ENCODE measurements at places on chromosomes 4 and X.

DNA sequence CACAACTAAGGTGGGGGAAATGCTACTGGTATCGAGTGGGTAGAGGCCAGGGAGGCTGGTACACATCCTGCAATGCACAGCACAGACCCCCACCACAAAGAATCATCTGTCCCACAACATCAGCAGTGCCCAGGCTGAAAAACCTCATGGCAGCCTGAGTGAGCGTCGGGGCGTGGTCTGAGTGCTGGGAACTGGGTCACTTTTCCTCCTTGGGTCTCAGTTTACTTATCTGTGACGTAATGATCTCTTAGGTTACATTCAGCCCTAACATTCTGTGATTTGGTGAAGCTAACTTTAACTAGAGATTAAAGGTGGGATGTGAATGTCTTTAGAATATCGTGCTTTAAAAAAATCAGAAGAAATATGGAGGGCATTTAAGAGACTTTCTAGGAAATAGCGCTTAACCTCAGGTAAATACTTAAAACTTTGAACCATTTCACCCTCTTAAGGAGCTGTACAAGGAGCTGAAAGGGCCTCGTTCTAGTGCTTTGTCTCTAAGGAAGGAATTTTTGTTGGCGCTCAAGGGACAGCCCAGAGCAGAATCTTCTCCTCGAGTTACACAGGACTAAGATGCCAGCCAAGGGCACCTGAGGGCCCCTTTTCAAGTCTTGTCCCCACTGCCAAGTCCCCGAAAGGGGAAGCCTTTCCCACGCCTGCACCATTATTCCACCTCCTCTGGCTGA is 18.1 kb upstream of the TRIM2 start:
- no peak for DNase-seq

GRCh38 chr4:121272526-121272925 is 108.3 kb downstream of the QRFPR start:
- no peak for DNase-seq

DNA sequence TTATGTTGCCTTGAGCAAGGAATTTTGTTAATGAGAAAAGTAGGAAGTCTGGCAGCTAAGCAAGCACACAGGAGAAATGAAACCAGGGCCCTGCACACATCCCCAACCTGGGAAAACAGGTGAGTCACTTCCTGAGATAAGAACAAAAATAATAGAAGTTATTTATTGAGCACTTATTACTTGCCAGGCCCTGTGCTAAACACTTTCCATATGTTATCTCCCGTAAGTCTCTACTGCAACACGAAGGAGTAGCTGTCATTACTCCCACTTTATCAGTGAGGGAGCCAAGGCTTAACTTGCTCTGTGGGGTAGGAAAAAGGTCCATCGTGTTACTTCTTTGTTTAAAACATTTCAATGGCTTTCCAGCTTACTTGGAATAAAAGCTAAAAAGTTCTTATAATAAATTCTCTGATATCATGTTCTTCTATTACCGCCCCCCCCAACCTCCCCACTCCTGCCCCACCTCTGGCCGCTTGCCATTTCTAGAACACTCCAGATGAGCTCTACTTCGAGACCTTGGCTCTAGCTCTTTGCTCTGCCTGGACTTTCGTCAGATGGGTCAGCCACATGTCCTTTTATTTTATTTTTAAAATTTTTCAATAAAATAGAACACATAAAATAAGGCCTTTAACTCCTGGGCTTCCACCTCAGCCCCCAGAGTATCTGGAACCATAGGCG is 36.3 kb upstream of the PLAC8 start:
- DNase-seq: no peak

DNA sequence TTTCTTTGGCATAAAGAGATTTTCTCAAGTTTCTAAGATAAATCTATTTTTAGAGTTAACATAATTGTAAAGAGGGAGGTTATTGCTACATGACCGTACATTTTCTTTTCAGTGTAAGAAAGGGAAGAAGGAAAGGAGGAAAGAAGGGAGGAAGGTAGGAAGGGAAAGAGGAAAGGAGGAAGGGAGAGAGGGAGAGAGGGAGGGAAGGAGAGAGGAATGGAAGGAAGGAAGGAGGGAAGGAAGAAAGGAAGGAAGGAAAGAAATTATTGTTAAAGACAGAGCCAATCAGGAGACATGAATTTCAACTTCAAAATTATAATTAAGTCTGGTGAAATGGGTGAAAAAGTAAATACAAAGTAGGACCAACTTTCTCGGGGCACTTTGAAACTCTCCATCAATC is 197.6 kb downstream of the SNCA start:
- no peak for DNase-seq

GRCh38 chr4:124390861-124391260 is 321.7 kb downstream of the ANKRD50 start:
- no peak for DNase-seq

DNA sequence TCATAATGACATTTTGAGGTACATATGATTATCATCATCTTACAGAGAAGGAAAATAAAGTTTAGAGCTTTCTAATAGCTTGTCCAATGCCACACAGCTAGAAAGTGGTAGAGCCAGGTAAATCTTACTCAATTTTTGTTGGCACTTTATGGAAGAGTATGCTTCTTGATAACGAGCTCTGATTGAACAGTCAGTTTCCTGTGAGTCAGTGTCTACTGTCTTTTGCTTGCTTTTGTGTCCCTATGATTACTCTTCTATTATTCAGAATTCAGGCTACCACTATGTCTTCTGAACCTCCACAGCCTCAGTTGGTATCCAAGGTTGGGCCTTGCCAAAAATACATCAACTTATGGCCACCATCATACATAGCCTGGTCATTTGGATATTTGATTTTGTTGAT is 2.6 kb downstream of the FAAH2 start:
- DNase-seq: no peak

DNA sequence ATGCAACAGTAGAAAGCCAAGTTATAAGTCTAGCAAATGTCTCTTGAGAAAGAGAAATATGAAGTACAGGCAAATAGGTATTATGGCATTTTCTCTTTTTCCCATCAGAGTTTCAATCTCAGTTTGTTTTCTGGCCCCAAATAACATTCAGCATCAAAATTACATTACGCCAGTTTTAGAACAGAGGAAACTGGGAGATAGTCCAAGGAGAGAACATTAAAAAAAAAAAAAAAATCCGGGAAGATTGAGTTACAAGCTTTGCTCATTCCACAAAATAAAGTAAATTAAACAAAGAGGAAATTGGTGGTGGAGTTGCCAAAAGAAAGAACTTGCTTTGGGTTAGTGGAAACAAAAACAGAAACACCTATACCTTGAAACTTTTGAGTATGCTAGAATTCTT is 50.4 kb upstream of the IL13RA2 start:
- no peak for DNase-seq

DNA sequence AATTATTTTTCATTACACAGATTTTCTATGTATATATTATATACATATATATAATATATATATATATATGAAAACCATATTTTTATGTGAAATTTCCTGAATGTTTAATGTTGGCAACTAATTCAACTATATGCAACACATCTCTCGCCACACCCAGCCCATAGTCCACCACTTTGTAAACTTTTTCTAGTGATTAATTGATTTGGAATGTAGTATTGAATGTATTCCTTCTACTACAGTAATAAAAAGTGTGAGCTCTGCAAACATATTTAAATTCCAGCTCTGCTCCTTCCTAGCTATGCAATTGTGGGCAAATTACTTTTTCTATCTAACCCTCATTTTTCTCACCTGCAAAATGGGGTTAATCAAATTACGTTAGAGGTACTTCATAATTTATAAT is 187.8 kb downstream of the TEX11 start:
- no peak for DNase-seq

GRCh38 chr4:25982962-25983361 is 68.9 kb downstream of the SMIM20 start:
- no peak for DNase-seq

DNA sequence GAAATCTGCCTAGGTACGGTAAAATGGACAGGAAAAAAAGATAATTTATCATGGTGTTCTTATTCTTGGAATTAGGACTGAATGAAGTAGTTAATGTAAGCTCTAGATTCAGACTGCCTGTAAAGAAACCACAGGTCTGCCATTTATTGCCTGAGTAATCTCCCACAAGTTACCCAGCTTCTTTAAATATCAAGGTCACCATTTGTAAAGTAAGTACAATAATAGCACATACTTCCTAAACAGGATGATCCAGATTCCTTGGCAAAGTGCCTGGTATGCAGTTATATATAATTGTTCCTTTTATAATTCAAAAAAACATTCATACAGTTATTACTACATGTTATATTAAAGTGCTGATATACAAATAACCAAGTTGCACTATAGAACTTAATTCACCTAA is 368.6 kb downstream of the HNRNPD start:
- no peak for DNase-seq
